ENCODE measurements at places on chromosomes 12 and 14.

GRCh38 chr14:80419769-80420168 is 208.5 kb upstream of the DIO2 start:
- no peak for DNase-seq

GRCh38 chr12:98417266-98417665 is 98.1 kb upstream of the TMPO start:
- no peak for DNase-seq

GRCh38 chr14:79284621-79285020 is 926.7 kb downstream of the DIO2 start:
- DNase-seq = no peak

DNA sequence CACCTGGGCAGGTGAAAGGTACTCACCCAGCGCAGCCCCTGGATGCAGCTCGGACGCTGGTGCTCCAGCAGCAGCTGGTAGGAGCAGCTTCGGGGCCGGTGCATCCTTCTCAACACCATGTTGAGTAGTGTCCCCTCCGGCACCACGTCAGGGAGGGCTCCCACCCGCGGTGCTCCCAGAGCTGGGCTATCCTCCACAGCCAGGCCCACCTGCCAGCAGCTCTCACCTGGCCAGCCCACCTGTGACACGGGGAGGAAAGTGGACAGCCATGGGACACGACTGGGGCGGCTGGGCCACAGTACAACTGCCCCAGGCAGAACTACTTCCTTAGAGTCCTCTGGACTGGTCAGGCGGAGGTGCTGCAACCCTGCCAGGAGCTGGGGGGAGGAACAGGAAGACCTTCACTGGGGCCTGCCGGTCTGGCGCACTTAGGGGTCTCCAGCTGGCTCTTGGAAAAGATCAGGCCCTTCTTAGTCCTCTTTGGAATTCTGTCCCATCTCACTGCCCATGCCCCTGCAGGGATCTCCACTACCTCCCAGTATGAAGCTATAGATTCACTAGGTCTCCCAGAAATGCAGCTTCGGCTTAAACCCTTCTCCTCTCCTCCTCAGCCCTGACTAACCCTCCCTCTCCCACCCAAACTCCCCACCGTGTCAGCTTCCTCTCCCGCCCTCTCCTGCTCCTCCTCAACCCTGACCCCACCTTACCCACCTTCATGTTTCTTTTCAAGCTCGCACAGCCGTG is 668 bp downstream of the RAPGEF3 start:
- DNase-seq = no peak

- no peak for DNase-seq
Measured at GRCh38 chr12:69588527-69588926, 3.3 kb downstream of the CCT2 start.

GRCh38 chr12:62629413-62629812 is 162.8 kb downstream of the MON2 start:
- DNase-seq = no peak

DNA sequence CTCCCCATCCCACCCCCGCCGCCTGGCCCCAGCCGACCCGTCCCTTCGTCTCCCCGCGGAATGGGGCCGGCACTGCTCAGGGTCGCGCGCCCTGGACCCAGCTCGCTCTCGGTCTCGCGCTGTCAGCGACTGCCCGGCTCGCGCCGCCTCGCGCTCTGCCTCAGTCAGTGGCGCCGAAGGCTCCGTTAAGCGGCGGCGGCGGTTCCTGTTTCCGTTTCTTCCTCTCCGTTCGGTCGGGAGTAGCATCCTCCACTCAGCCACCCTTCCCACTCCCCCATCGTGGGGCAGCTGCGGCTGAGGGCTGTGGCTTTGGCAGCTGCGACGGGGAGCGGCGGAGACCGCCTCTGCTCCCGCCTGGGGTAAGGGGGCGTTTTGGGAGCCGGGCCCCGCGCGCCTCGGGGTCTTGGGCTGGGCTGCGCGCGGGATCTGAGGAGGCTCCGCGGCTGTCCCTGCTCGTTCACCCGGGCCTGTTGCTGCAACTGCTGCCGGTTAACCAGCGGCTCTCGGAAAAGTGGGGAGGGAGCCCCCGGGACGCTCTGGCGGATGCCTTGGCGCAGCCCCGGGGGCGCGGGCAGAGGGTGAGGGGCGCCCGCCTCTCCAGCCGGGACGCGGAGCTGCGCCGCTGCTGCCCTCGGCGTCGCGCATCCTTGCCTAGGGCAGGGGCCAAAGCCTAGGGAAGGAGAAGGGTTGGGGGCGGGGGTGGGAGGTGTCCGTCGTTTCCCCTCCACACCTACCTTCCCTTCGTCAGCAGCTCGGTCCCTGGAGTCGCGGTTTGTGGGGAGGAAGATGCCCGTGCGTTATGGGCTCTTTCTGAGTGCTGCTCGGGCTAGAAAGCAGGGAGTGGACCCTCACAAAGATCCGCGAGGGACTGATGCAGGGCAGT is 567 bp downstream of the FUT8 start:
- peak; percentile 32 for DNase-seq

GRCh38 chr14:99905121-99905520 is 111.9 kb downstream of the EML1 start:
- no peak for DNase-seq

DNA sequence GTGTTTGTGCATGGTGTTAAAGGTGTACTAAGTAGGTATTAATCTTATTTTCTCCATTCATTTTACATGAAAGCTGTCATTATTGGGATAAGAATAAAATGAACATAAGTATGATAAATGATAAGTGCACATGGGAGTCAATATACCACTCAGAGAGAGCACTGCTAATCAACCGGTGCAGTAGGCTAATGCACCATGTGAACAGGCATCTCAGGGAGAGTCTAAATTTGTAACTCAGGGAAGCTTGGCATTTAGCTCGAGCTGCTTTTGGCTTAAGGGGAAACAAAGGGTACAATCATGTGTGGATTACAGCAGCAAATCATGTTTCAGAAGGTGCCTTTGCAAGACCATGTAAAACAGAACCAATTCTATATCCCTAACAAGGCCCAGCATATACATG is 127.4 kb downstream of the MGST1 start:
- no peak for DNase-seq

DNA sequence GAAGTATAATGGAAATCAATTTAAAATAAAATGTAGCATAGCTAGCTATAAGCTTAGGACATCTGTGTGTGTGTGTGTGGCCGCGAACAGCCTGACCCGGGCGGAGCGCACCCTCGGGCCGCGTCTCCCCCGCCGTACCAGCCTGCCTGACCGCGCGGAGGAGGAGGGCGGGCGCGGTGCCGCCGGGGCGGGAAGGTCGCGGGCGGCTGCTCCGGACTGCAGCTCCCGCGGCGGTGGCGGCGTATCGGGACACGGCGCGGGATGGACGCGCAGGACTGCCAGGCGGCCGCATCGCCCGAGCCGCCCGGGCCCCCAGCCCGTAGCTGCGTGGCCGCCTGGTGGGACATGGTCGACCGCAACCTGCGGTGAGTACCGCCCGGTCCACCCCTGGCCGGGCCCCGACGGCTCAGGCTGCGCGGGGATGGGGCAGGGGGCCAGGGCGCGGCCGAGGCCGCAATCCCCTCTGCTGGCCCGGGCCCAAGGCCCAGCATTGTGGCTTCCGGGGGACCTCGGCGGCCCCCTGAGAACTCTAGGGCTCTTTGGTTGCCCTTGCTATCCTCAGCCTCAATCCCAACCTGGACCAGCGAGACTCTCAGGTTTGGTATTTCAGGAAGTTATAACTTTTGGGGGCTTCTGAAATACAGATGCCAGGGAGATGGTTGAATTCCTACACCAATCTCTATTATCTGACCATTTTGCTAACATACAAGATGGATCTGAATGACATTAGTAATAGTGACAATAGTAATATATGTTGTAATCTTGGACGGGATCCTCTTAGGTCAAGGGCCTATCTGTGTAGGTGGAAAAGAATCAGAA is at the start of gene ABHD12B:
Gene ABHD12B, plus strand, starts transcription at position 140 of the 819 bp plus-strand sequence. Its CDS starts 122 bp downstream, at position 262.
- DNase-seq = no peak

DNA sequence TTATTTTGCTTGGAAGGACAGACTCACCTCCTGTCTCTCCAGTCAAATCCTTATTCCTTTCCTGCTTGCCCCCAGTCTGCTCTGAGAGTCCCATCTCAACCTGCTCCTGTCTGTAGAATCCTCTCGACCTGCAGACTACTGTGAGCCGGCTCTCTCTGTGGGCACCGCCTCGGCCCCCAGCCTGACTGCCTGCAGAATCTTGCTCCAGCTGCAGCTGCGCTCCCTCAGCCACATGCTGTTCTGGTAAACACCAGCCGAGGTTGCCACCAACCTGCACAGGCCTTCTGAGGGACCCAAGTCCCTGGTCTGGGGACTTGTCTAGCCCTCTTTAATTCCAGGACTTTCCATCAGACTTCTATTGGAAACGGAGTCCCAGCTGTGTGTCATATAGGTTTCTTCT is 44.8 kb upstream of the PRMT8 start:
- no peak for DNase-seq

DNA sequence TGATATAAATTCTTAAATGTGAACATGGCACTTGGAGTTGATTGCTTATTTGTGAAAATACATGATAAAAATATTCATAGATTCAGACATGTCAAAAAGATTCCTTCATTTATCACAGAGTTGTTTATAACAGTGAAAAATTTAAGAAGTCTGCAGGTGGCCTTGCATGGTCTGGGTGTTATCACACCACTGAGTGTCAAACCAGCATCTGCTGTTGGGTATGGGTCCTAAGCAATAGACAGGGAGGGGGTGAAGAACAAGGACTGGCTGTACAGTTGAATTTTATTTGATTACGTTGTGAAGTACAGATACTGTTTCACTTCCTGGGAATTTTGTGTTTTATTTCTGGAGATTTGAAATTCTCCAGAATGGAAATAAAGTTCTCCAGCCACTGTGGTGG is 180.4 kb upstream of the HIF1A start:
- DNase-seq = no peak

DNA sequence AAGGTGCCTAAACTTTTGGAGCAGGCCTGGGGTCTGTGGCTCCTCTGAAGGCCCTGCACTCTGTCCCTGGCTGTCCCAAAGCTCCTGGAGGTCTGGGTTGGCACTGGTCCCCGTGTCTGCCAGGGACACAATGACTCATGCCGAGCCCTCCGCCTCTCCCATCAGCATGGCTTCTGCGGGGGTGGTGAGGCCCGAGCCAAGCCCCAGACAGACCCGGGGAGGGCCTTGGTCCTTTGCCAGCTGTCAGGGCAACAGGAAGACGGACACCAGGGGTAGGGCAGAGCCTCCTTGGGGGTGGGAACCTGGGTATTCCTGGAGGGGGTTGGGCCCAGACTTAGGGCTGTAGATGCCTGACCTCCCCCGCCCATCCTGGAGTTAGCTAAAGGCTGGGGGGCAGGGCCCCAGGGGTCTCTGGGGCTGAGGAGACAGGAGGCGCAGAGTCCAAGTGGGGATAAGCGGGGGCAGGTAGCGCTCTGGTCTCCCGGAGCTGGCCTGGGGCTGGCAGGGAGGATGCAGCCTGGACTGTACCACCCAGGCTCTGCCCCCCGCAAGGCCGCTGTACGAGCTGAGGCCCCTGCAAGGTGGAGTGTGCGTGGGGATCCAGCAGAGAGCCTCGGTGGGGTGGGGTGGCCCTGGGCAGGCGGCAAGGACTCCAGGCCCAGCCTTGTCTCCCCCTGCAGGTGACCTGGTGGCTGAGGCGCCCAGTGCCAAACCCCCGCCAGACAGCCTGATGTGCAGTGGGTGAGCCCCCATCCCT is 16.4 kb upstream of the PUS1 start:
- DNase-seq = no peak

DNA sequence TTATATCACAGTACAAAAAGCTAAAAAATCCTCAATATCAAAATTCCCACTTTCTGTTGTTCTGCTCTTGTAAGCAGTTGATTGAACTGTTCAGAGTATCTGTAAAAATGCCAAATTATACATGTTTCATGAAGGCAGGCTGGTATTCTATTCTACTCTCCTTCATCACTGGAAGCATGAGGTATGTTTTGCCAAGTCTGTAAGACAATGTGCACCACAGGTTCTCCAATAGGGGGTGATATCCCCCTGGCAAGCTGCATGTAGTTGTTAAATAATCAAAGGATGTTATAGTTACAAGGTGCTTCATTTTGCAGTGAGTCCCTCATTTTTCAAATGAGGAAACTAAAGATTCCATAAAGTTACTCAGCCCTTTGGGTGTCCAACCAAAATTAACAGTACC is 15.1 kb upstream of the NEK9 start:
- no peak for DNase-seq

DNA sequence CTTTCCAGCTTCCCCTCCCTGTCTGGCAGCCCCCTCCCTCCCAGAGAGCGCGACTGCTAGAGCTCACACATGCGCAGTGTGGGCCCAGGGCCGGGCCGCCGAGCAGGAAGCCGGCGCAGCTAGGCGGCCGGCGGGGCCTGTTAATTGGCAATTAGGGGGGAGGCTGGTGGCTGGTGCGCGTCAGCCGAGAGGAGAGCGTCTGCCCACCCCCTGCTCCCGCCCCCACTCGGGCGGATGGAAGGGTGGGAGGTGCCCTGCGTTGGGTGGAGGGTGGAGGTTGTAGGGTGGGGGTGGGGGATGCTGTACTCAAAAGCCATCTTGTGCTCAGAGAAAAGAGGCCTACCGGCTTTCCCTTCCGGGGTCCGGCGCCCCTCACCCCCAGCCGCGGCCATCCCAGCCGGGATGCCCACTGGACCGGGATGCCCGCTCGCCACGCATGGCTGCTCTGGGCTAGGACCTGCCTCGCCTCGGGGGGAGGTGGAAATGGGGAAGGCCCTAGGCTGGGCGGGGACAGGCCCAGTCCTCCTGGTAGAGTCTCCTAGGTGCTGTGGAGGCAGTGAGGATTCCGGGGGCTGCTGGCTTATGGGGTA is 9.2 kb downstream of the HOXC8 start:
- DNase-seq = peak; percentile 72

- DNase-seq = no peak
Measured at GRCh38 chr14:102206918-102207317, 67.2 kb downstream of the WDR20 start.

GRCh38 chr12:114011711-114012110 is 45.6 kb upstream of the RBM19 start:
- DNase-seq = no peak

DNA sequence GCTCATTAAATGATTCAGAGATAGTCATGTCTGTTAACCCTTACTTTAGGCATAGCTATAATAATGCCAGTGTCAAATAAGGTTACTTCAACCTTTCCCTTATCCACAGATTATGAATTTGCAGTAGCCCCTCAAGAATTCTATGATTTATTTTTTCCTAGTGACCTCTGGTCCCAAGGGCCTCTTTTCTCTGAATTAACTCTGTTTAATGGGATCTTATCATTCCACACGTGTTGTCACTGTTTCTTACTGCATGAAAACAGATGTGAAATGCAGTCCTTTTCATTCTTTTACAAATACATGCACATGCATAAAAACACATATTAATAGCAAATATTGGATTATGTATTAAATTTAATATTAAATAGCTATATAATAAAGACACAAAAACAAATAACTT is 667.7 kb upstream of the FOXG1 start:
- no peak for DNase-seq

DNA sequence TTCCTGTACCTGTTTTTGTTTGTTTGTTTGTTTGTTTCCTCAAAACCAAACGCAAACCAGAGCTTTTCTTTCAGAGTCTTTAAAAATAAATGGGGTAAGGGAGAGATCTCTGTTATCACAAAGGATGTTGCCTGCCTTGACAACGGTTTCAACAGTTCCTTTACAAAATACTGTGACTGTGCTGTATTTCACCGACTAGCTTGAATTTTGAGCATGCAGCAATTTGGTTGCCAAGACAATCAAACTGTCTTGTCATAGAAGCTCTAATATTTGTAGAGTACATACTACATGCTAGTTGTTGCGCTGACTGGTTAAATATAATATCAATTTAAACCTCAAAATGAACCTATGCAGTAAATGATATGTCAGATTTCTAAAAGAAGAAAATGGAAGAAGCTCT is 22.4 kb upstream of the TCP11L2 start:
- no peak for DNase-seq

GRCh38 chr12:66272650-66273049 is 29.6 kb upstream of the HELB start:
- no peak for DNase-seq

All from activated CD4-positive, alpha-beta T cell treated with anti-CD3 and anti-CD28 coated beads, Interleukin-2, Interleukin-4, amounts not matched to agents 100 ng/mL and 50 ng/mL, durations not matched to agents 16 hours and 8 hours (primary cell).